Left colon (tissue), 2 donors: ENCODE measurements at places on chromosomes 11 and 22. TPM values are rescaled to one million over a fixed set of nuclear protein-coding genes. Genes with fewer than 3 reads are reported as not detected.

GRCh38 chr11:35151241-35151640 lies 12.3 kb downstream of the CD44 start:
- no peak for DNase-seq

DNA sequence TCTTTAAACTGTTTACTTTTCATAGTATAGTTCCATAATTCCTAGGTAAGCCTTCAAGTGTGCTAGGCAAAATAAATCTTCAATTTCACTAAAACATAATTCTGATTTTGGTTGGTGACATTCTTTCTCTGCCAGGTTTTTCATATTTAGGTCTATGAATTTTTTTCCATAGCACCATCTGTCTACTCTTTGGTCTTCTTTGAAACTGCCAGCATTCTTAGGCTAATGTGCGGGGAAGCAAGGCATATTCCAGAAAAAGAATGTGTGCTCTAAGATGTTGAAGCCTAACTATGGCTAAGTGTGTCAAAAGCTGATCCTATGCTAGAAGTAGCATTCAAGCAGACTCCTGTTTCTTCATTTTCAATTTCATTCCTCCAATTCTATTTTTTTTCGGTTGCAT lies 213.9 kb upstream of the C11orf87 start:
- DNase-seq, result no peak

DNA sequence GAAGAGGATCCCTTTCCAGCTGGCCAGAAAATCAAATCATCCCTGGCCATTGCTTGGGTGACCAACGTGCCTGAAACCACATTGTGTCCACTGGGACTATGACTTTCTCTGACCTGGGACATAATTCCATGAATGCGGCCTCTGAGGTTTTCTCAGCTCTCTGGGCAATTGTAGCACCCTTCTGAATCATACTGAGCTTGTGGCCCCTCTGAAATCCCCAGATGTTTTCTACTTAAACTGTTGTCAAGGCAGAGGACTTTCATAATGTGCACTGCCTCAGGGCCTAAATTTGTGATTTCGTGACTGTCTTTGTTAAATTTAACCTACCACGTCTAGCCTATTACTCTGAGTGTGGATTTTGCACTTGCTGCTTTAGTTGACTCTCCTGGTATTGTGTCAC lies 321.1 kb upstream of the PLET1 start:
- DNase-seq, result no peak

GRCh38 chr11:32326522-32326921 lies 108.8 kb downstream of the WT1 start:
- no peak for DNase-seq

- DNase-seq, result no peak
Observed at GRCh38 chr22:36117053-36117554, 43.5 kb downstream of the APOL3 start.

- DNase-seq, result peak; percentile 52
Observed at GRCh38 chr11:46120346-46121300, 631 bp downstream of the PHF21A start.

GRCh38 chr22:39117585-39118191 lies 20.6 kb downstream of the APOBEC3H start:
- peak; percentile 56 for DNase-seq

DNA sequence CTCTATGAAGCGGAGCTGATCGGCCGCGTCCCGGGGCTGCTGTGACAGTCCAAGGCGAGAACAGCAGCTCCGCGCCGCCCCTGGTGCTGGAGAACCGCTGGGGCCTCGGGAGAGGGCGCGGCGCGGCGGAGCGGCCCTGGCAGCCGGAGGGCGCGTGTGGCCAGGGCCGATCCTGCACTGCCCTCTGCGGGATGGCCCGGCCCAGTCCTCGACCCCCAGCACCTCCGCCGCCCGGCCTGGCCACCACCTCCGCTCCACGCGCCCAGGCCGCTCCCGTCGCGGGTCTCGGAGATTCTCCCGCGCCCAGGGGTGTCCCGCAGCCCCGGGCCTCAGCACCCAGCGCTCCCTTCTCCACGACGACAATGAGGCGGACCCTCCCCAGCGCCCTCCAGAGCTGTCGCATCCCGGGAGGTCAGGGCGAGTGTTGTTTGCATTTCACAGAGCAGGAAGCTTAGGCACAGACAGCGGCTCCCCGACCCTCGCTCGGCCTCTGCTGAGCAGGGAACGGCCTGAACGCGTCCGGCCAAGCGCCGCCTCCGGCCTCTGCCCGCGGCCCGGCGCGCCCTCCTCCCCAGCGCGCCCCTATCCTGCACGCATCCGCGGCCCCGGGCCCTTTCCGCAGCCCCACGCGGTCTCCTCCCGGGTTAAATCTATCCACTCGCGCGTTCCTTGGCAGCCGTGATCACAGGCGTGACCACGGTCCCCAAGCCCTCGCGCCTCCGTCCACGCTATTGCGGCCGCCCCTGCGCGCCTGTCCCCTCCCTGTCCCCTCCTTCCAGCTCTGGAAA lies 109.7 kb downstream of the WNT7B start:
- no peak for DNase-seq

Gene C11orf42
- total RNA-seq, result not detected

Gene TMEM191C
- total RNA-seq, result 3.3 TPM
